A549 (cell line): ENCODE measurements at places on chromosomes 3 and 15. TPM values are rescaled to one million over a fixed set of nuclear protein-coding genes. Genes with fewer than 3 reads are reported as not detected.

Gene SERPINI2
- polyA plus RNA-seq, result not detected in 3 replicates

Gene DAZL
- not detected in 3 replicates for polyA plus RNA-seq

Gene PCLAF
- polyA plus RNA-seq, result 204 to 221 TPM (median 218 TPM) in 3 replicates

Gene SLC2A2
- not detected in 3 replicates for polyA plus RNA-seq

Gene ALDH1A2
- polyA plus RNA-seq, result 0.22 to 0.35 TPM (median 0.25 TPM) in 3 replicates

Gene KLHL40
- polyA plus RNA-seq, result not detected in 3 replicates

Gene RAB6B
- 2.4 to 3.4 TPM (median 2.6 TPM) in 3 replicates for polyA plus RNA-seq
